GM06990 (cell line): ENCODE measurements at places on chromosomes 13 and 19.

DNA sequence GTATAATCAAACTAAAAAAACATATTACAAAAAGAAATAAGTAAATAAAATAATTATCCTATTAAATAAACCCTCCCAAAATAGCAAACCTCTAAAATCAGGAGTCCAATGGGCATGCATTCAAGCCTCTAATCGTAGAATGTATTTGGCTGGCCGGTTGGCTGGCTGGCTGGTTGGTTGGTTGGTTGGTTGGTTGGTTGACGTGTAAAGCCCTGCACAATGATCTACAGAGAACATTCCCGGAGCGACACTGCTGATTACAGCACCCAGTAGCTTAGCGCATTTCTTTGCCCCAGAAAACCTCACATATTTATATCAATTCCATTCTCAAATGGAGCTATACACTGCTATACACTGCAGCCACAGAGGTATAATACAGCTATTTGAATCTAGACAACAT is 65.6 kb downstream of the SACS start:
- no peak for DNase-seq

GRCh38 chr19:57978586-57979289 is 4.4 kb upstream of the C19orf18 start:
- DNase-seq, result no peak

DNA sequence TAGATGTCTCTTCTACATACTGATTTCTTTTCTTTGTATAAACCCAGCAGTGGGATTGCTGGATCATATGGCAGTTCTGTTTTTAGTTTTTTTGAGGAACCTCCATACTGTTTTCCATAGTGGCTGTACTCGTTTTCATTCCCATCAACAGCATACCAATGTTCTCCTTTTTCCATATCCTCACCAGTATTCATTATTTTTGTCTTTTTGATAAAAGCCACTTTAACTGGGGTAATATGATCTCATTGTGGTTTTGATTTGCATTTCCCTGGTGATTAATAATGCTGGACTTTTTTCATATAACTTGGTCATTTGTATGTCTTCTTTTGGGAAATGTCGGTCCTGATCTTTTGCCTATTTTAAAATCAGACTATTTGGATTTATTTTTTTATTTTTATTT is 108.5 kb downstream of the PAN3 start:
- no peak for DNase-seq

- DNase-seq, result no peak
These were observed 27.5 kb downstream of the ZNF266 start for GRCh38 chr19:9407827-9408226.

- peak; percentile 82 for DNase-seq
These were observed 5.7 kb downstream of the ATP4A start for GRCh38 chr19:35557539-35558399.

DNA sequence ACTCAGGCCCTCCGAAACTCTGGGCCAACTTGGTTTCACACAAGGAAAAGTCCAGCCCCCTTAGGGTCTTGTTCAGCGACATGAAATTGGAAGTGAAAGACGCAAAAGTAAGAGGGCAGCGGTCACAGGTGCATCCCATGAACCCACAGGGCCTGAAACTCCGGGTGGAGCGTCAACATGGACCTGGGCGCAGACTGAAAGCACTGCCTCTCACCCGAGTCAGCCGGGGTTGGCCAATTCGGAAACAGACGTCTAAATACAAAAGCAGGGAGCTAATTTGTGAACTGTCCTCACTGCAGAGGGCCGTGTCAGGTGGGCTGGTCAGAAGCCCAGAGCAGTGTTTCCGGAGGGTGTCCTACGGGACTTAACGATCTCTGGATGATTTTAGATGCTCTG is 26.7 kb downstream of the ADPRHL1 start:
- no peak for DNase-seq

- no peak for DNase-seq
These were observed 20.3 kb upstream of the TPTE2 start for GRCh38 chr13:19581675-19582074.

DNA sequence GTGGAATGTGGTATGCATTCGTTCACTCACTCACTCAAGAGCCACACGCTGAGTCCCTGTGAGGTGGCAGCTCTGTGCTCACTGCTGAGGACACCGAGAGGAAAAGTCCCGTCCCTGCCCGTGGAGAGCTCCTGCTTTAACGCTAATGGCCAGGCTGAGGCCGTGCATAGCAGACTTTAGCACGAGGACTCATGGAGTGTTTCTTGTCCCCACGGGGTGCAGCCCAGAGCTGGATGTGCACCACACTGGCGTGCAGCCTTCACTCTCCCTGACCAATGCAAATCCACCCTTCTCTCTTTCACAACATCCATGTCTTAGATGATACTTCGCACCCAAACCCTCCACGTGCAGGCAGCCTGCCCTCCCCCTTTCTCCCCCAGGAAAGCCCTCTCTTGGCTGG is 159.6 kb upstream of the ZNF536 start:
- no peak for DNase-seq

- no peak for DNase-seq
These were observed 33.9 kb downstream of the USP12 start for GRCh38 chr13:27137759-27138158.

DNA sequence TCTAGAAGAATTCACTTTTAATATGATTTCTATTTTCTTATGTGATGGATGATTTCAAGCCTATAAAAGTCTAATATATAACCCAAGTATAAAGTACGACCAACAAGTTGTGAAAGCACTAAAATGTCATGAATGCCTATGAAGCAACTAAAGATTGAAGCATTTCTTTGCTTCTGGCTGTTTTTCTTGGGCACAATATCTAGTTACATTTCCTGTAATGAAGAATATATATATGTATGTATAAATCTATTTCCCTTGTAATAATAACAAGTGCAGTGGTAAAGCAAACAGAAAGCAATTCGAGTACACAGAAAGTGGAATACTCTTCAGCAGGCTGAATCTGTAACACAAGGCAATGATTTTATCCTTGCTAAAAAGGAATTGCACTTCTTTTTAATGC is 5.4 kb downstream of the PCDH20 start:
- no peak for DNase-seq

GRCh38 chr19:10112037-10112761 is 706 bp downstream of the P2RY11 start:
- DNase-seq, result peak; percentile 42

DNA sequence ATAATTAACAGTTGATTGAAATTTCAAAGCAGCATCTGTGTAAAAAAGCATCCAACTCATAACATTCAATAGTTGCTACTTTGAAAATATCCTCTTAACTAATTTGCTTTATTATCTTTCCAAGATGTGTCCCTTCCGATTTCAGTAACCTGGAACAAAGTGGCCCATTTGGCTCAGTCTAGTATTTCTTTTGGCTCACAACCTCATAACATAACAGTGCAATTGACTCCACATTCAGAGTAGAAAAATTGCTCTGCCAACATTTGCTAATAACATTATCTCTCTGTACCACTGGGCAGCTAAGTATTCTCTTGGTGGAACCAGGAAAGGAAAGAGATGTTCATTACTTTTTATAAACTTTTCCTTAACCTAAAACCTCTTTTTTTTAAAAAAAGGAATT is 571.1 kb upstream of the ARGLU1 start:
- no peak for DNase-seq

- no peak for DNase-seq
These were observed 96.3 kb upstream of the SOX1 start for GRCh38 chr13:111970494-111971141.

DNA sequence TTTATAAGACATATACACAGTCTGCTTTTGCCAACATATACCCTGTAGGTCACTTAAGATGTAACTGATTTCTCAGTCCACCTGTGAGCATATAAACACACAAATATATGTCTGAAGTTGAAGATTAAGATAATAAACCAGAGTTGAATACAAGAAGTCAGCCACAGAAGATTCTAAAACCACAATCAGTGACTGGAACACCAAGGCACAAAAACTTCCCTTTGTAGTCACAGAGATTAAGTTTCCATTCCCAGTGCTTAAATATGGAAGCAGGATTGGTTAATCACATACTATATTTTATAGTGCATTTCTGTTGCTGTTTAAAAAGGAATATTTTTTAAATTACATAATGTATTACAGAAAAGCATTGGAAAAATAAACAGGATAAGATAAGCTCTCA is 39.9 kb downstream of the MTMR6 start:
- no peak for DNase-seq

DNA sequence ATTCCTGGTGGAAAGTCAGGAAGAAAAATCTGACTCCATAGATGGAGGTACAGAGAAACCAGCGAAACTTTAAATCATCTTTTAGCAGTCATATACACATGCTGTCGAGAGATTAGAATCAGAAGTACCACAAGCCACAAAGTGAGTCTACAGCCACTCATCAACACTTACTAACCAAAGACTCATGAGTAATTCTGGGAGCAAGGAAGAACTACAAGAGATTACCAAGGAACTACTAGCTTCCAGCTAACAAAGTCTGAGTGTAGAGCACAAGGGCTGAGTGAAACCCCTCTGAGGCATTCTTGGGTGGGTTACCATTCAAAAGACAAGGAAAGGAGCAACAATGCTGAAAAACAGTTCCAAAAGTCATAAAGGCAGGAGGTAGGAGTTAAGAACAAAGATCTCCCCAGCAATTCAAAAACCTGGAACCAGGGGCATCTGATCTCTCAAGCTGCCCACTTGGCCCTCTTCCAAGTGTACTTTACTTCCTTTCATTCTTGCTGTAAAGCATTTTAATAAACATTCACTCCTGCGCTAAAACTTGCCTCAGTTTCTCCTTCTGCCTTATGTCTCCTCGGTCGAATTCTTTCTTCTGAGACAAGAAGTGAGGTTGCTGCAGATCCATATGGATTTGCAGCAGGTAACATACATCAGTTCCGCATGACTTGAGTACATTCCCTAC is 13.0 kb downstream of the RBM26 start:
- DNase-seq, result peak; percentile 39

DNA sequence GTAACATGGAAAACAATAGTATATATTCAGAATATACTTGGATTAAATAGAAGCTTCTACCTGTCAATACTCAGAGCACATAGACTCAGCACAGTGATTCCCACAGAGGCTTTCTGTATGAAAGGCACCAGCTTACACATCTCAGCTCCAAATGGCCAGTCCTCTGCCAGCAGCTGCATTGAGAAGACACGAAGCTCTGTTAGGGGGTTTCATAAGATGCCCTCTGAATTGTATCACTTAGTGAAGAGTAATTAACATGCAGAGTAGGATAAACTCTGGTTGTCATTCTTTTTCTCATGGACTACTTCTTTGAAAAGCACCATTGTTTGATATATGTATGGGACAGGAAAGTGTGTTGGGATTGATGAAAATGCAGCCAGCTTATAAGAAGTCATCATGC is 15.2 kb downstream of the EDNRB start:
- DNase-seq, result no peak

DNA sequence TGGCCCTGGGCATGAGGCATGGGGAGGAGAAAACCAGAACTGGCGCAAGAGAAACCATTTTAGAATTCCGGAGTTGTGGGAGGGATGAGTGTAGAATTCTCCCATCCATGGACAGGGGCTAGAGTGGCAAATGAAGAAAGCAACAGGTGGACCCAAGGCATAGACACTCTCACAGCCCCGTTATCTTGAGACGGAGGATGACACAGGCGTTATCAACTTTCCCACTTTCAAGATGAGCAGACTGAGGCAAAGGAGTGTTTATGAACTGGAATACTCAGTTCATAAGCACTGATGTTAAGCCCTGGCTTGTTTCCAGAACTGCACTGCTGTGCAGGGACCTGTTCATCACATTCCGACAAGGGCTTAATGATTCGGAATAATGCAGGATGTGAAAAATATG is 1.1 kb upstream of the GTF3A start:
- DNase-seq, result no peak

DNA sequence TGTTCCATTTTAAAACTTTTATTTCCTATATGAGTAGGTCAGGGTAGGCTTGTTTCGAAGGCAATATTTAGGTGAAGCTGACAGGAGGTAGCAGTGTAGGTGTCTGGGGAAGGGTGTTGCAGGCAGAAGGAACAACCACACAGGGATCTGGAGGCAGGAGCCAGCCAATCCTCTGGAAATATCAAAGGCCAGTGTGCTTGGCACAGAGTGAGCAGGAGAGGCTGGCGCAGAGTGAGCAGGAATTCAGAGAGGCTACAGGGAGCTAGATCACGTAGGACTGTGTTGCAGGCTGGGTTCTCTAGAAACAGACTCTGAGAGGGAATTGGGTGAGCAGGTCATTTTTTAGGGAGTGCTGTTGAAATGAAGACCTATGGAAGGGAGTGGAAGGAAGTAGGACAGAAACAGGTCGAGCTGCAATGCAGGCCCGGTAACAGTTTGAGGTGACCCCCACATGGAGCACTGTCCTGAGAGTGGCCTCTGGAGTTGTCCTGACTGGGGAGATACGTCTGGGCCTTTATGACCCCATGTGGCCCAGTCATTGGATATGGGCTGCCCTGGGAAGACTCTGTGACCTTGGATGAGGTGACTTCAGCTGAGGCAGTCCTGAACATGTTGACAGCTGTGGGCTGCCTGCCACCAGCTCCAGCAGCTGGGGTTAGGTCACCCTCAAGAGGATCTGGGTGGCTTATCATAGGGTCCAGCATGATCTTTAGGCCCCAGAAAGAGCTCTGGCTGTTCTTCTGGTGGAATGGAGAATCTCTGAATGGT is 51.7 kb downstream of the ERCC5 start:
- no peak for DNase-seq

DNA sequence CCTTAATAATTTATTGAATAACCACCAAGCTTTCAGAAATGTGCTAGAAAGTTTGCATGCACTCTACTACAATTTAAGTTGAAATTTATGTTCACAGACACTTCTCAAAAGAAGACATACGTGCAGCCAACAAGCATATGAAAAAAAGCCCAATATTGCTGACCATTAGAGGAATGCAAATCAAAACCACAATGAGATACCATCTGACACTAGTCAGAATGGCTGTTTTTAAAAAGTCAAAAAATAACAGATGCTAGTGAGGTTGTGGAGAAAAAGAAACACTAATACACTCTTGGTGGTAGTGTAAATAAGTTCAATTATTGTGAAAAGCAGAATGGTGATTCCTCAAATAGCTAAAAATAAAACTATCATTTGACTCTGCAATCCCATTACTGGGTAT is 308.8 kb upstream of the PCDH9 start:
- DNase-seq, result no peak

DNA sequence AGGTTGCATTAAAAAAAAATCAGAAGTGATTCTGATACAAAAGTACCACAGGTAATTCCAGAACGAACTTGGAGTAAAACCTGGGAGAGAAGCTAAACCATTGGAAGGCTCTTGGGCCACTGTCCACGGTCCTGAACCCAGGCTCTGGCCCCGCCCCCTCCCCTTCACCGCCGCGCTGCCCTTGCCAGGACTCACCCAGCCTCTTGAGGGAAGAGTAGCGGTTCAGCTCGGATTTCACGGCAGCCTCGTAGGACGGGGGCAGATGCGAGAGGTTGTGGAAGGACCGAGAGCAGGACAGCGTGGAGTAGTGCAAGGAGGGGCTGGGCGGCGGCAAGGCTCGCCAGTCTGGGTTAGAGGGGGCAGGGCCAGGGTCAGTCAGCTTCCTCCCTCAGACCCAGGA is 5.7 kb downstream of the SHISA7 start:
- DNase-seq, result no peak
